Daoy (cell line): ENCODE measurements at places on chromosomes 13 and 19.

GRCh38 chr19:32345261-32346207, at the start of gene ZNF507:
Gene ZNF507, plus strand, starts transcription at chr19:32345610. Its CDS starts 7,221 bp downstream, at chr19:32352831.
- DNase-seq: peak; percentile 89

DNA sequence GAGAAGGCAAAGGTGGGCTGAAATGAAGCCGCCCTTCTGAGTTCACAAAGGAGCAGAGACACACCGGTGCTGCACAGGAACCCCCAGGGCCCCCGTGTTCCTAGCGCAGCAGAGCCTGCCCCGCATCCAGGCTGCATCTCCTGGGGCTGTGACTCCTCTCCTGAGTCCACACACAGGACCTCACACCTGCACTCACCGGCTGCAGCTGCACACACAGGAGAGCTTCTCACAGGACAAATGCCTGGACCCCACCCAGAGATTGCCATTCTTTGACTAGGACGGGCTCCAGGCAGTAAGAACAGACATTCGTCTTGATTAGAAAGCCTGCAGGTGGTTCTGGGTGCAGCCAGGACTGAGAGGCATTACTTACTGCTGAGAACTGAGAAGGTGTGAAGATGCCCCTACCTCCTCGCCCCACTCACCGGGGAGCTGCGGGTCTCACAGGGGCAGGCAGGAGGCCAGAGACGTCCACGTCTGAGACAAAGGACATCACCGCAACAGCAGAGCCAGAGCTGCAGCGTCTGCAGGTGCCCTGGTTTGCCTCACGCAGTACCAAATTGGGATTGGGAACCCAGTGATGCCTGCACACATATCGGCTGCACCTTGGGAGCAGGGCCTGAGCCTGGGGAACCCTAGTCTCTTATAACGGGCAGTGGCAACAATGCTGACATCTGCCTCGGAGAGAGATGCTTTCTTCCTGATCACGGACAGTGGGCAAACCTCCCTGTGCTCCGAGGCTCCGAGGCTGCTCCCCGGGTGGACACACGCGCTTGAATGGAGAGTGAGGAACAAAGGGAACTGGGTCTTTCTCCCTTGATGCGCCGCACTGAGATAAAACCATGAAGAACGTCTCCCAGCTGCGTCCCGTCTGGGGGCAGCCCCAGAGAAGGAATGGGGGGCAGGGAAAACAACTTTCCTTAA, 50.4 kb downstream of the RASA3 start:
- DNase-seq: no peak

DNA sequence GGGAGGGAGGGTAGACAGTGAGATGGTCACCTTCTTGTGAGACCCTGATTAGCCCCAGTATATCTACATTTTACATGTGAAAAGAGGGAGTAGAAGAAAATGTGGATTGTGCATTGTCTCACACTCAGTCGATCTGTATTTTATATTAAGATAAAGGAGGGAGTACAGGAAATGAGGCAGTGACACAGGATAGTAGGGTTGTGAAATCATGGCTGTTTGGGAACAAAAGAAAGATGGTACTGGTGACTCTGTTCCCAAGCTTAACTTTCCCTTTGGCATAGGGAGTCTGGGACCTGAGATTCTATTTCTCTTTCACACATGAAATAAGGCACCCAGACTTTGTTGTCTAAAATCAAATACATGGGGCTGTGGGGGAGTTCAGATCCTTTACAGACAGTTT, 194.7 kb downstream of the ABCC4 start:
- no peak for DNase-seq

DNA sequence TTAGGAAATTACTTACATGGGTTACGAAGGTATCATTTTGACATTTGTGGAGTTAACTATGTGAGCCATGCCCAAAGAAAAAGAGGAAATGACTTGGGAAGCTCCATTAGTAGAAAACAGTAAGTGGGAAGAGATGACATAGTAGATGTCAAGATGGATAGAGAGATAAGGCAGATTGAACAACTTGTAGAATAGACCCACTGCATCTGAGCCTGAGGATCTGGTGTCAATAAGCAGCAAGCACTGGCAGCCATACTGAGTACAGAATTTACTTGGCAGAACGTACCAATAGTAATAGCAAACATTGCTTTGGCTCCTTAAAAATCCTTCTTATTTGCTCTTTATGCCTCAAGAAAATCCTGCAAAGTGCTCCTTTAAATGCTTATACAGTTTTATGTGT, 203.8 kb downstream of the GPC6 start:
- no peak for DNase-seq

- no peak for DNase-seq
These were observed 5.5 kb upstream of the METTL21C start for GRCh38 chr13:102700088-102701031.
